ENCODE measurements at places on chromosomes 7 and 10.

- no peak for DNase-seq
These were observed 10.6 kb upstream of the CPVL start for GRCh38 chr7:29156907-29157452.

GRCh38 chr10:113104047-113104446 lies 154.0 kb downstream of the TCF7L2 start:
- no peak for DNase-seq

DNA sequence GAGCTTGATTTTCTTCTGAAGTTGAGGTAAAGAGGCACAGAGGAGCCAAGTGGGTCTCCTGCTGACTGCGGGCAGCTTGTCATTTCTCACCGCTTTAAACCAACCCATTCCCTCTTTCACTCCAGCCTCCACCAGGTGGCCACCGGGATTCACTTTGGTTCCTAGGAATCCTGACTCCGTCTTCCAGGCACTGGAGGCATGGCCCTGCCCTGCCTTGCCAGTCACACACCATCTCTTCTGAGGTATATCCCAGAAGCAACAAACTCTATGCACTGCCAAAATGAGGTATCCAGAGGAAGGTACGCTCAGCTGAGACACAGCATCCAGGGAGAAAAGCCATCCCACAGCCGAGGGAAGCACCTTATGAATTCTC lies 280.8 kb downstream of the TNS3 start:
- no peak for DNase-seq

DNA sequence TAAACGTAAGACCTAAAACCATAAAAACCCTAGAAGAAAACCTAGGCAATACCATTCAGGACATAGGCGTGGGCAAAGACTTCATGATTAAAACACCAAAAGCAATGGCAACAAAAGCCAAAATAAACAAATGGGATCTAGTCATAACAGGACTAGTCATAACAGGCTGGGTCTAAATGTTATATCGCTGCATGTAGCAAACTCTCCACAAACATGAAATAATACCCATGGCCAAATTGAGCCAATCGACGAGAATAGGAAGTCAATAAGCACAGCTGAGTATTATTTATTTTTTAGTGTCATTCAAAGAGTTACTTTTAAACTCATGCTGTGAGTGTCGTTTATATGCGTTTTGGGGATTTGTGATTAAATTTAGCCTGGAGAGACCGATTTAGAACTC lies 225.1 kb downstream of the TFEC start:
- DNase-seq = no peak

DNA sequence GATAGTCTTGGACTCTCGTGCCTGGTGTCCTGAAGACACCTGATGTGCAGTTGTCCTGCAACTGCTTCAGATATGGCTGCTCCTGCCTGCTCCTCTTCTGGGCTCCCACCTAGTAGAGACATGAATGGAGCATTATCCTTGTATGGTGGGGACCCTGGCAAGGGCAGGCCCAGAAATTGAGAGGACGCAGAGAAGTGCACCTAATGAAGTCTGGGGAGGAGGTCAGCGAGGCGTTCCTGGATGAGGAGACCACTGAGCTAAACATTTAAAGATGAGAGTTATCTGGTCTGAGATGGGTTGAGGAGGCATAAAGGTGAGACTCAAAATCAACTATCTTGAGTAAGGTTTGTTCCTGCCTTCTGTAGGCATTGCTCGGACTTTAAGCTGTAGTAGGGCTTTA lies 66.3 kb downstream of the WDFY4 start:
- DNase-seq = no peak

DNA sequence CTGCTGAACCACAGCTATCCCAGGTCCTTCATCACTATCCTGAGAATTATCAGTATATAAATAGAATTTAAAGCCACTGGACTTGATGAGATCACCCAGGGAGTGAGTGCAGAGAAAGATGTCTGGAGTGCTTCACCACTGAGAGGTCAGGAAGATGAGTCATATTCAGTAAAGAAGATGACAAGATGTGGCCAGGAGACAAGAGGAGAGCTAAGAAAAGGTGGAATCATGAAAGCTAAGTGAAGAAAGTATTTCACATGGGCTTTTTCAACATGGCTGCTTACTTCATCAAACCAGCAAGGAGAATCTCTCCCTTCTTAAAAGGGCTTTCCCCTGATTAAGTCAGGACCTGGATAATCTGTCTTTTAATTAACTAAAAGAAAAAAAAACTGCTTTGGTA lies 9.1 kb upstream of the PRKAR2B start:
- no peak for DNase-seq

GRCh38 chr10:16891375-16892313 lies 74.4 kb upstream of the RSU1 start:
- DNase-seq = peak; percentile 48

GRCh38 chr10:43689955-43690771 lies 41.5 kb upstream of the ZNF32 start:
- DNase-seq = peak; percentile 95

- DNase-seq = no peak
These were observed 66.5 kb upstream of the INPP5A start for GRCh38 chr10:132471125-132471451.

Measured in mesothelial cell of epicardium (in vitro differentiated cells).